Ureter (tissue), 1 donor: ENCODE measurements at places on chromosomes 1 and 21. TPM values are rescaled to one million over a fixed set of nuclear protein-coding genes. Genes with fewer than 3 reads are reported as not detected.

BMP8A gene
- 0.23 TPM for total RNA-seq

TRNP1 gene
- 46.6 TPM for total RNA-seq

MROH9 gene
- not detected for total RNA-seq

ACKR1 gene
- total RNA-seq = 164 TPM

TRIM45 gene
- total RNA-seq = 8.0 TPM

ACTL8 gene
- not detected for total RNA-seq

IVL gene
- total RNA-seq = 43.4 TPM

ARHGAP30 gene
- 12.1 TPM for total RNA-seq

TSPEAR gene
- total RNA-seq = 0.10 TPM

SUSD4 gene
- total RNA-seq = 21.9 TPM

CYYR1 gene
- total RNA-seq = 27.6 TPM

TMEM269 gene
- total RNA-seq = 0.18 TPM

ILDR2 gene
- total RNA-seq = 14.2 TPM

OLFM3 gene
- total RNA-seq = not detected

RPE65 gene
- not detected for total RNA-seq

NEGR1 gene
- total RNA-seq = 10.0 TPM

INKA2 gene
- 5.7 TPM for total RNA-seq

NPPA gene
- total RNA-seq = not detected

F13B gene
- not detected for total RNA-seq

NBPF6 gene
- not detected for total RNA-seq

TAS1R1 gene
- total RNA-seq = not detected

FBLIM1 gene
- total RNA-seq = 81.8 TPM

CACNA1S gene
- not detected for total RNA-seq

PPIAL4G gene
- total RNA-seq = 0.34 TPM

CENPS gene
- total RNA-seq = 14.9 TPM

SPATA17 gene
- total RNA-seq = 3.2 TPM

ZC3H12A gene
- 56.6 TPM for total RNA-seq

ARHGEF11 gene
- 47.4 TPM for total RNA-seq

NT5C1A gene
- not detected for total RNA-seq

NCF2 gene
- total RNA-seq = 3.8 TPM

GNPAT gene
- 28.5 TPM for total RNA-seq

AKR7A3 gene
- 1.8 TPM for total RNA-seq

TPTE gene
- not detected for total RNA-seq

LAD1 gene
- total RNA-seq = 186 TPM

DENND2C gene
- total RNA-seq = 8.4 TPM

REN gene
- 0.89 TPM for total RNA-seq

CLDN17 gene
- total RNA-seq = not detected

UQCRH gene
- 213 TPM for total RNA-seq

LAPTM5 gene
- total RNA-seq = 34.2 TPM

CCDC181 gene
- total RNA-seq = 1.9 TPM

CELA2A gene
- 0.44 TPM for total RNA-seq

PIGM gene
- total RNA-seq = 11.1 TPM
